ENCODE measurements at places on chromosomes 2 and 18.

DNA sequence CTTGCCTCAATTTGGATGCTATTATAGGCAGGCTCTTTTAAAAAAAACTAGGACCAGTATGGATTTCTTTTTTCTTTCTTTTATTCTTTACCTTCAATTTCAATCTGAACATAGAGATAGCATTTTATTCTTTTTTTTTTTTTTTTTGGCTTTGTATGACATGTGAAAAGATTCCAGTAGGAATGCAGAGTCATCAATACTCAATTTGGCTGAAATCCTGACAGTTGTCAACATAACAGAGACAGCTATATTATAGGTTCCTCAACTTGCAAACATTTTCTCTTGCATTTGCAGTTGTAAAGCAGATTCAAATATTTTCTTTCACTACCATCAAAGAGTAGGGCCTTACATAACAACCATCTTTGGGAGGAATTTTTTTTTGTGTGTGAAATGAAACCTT is 334.4 kb downstream of the LRP1B start:
- no peak for DNase-seq

DNA sequence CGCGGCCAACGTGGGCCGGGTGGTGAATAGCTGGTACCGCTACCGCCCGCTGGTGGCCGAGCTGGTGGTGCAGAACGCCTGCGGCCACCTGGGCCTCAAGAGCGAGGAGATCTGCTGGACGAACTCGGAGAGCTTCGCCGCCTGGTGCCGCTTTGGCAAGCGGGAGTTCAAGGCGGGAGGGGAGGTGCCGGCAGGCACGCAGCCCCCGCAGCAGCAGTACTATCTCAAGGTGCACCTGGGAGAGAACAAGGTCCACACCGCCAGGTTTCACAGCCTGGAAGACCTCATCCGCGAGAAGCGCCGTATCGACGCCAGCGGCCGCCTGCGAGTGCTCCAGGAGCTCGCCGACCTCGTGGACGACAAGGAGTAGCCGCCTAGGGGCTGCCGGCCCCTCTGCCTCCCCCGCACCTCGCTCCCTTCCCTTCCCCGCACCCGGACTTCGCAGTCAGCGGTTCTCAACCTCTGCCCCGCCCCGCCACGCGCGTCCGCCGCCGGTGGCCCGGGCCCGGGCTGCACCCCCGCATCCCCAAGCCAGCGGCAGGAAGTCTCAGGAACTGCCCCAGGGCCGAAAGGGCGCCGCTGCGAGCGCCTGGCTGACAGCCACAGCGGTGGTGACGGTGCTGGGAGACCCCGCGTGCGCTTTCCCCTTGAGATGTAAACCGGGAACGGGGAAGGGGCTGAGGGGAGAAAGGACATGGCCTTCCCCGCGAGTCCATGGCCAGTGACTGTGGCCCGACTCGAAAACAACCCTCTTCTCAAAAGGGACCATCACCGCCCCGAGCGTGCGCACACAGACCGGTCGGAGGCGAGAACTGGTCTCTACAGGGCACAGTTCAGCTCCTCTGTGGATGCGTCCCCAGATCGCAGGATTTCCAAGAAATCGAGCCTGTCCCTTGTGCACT is 2.2 kb downstream of the LRATD1 start:
- no peak for DNase-seq

DNA sequence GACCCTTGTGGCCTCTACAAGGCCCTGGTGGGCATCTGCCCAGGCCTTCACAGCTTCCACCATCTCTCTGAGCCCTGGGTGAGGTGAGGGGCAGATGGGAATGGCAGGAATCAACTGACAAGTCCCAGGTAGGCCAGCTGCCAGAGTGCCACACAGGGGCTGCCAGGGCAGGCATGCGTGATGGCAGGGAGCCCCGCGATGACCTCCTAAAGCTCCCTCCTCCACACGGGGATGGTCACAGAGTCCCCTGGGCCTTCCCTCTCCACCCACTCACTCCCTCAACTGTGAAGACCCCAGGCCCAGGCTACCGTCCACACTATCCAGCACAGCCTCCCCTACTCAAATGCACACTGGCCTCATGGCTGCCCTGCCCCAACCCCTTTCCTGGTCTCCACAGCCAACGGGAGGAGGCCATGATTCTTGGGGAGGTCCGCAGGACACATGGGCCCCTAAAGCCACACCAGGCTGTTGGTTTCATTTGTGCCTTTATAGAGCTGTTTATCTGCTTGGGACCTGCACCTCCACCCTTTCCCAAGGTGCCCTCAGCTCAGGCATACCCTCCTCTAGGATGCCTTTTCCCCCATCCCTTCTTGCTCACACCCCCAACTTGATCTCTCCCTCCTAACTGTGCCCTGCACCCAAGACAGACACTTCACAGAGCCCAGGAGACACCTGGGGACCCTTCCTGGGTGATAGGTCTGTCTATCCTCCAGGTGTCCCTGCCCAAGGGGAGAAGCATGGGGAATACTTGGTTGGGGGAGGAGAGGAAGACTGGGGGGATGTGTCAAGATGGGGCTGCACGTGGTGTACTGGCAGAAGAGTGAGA is 2.0 kb downstream of the PROC start:
- peak; percentile 51 for DNase-seq

GRCh38 chr2:29559578-29559977 is 361.8 kb downstream of the ALK start:
- no peak for DNase-seq

DNA sequence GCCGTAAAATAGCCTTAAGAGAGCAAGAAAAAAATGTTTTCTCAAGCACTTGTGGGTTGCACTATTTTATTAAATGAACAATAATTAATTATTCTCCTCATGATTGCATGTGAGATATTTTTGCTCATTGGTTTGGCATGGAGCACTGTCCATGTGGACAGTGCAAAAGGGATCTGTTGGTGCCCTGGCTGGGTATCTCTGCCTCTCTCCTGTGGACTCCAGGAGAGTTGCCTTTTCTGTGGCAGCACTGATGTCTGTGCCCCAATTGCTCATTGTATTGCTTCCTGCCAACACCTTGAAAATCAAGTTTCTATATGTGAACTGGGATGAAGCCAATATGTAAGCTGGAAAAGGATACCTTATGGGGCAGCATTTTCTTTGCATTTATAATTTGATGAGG is 131.7 kb downstream of the SETBP1 start:
- no peak for DNase-seq

DNA sequence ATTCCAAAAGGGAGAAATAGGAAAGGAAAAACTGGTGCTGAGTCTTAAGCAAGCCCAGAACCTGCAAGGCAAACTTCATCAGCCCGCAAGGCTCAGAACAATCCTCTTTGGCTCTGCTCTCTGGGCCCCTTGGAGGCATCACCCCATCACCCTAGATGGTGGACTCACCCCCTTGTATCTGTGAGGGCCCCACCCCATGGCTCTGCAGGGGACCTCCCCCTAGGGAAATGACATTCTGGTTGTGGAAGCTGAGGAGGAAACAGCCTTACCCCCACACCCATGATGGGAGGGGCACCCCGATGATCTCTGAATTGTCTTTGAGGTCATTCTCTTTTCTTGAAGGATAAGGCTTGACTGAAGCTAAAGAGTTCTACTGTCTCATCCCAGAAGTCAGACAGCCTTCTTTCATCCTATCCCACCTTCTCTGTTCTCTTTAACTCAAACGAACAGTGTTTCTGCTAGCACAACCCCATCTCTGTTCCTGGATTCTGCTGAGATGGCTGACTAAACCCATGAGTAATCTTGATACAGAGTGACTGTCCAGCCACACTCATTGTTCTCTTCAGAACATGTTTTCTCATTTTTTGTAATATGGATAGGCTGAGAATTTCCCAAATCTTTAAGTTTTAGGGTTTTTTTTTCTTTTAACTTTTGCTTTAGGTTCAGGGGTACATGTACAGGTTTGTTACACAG is 492.1 kb upstream of the MYT1L start:
- DNase-seq, result peak; percentile 17

- no peak for DNase-seq
Measured at GRCh38 chr2:62577994-62578781, 72.2 kb upstream of the TMEM17 start.

DNA sequence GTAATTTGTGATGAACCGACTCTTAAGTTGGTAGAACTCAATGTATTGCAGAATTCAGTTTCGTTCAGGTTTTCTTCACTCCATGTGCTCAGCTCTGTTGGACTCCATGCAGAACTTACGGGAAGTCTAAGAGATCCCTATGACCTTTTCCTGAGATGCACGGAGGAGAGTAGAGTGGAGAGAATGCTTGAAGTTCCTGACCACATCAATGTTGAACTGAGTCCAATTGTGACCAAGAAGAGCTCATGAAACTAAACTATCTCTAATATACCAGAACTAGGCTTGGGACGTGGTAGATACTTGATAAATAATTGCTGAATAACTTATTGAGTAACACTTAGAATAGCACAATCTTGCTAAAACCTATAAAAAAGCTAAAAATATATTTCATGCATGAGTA is 47.2 kb downstream of the TMEM178A start:
- DNase-seq, result no peak

GRCh38 chr2:220891405-220891804 is 680.7 kb downstream of the EPHA4 start:
- no peak for DNase-seq

- no peak for DNase-seq
Measured at GRCh38 chr2:207265869-207266268, 100.1 kb upstream of the KLF7 start.

DNA sequence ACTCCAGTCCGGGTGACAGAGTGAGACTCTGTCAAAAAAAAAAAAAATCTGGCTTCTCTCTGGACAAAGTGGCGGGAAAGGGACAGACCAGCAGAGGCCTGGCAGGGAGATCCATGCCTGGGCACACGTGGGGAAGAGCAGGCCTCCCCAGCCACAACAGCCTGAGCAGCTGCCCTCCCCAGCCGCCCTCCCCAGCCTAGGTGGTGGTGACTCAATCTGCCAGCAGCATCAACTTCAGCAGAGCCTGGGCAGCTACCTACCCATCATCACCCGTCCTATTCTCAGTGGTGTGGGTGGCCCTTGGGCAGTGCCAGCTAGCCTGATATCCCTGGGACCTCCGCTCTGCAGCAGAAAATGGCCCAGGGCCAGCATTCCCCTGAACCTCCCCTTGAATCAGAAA is 612.4 kb downstream of the FBXO15 start:
- no peak for DNase-seq

DNA sequence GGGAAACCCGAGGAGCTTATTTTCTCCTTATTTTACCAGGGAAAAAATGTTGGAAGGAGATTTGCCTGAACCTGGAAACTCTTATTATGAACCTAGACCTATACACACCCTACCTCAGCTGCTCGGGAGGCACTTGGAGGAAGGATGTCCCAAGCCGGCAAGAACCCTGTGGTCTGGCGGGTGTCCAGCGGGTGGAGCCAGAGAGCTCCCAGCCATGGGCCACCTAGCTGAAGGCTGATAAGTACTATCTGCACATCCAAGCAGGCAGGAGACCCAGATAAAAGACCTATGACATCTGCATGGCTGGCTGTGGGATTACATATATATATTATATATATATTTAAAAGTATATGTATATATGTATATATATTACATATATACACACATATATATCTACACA is 1.1 kb upstream of the SLC14A1 start:
- DNase-seq, result peak; percentile 87

GRCh38 chr2:20172273-20173055 is 52.5 kb downstream of the SDC1 start:
- no peak for DNase-seq

DNA sequence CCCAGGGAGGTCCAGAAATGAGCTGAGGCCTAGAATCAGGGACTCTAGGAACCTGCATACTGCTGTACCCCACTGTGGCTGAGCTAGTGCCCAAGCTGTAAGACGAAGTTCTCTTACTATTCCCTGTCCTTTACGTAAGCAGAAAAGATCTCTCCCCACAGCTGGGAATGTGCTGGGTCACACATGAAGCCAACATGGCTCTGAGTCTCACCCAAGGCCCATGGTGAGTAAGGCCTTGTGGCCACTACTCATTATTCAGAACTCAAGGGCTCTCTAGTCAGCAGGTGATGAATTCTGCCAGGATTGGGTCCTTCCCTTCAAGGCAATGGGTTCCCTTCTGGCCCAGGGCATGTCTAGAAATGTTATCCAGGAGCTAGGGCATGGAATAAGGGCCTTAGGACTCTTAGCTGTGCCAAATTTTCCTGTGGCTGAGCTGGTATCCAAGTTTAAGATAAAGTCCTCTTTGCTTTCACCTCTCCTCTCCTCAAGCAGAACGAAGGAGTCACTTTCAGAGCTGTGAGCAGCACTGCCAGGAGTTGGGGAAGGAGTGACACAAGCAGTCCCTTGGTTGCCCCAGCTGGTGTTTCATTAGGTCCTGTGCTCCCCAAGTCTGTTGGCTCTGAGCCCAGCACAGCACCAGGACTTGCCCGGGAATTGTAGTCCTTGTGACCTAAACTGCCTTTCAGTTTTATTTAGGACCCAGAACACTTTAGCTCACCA is 707.6 kb downstream of the SLC4A3 start:
- no peak for DNase-seq

DNA sequence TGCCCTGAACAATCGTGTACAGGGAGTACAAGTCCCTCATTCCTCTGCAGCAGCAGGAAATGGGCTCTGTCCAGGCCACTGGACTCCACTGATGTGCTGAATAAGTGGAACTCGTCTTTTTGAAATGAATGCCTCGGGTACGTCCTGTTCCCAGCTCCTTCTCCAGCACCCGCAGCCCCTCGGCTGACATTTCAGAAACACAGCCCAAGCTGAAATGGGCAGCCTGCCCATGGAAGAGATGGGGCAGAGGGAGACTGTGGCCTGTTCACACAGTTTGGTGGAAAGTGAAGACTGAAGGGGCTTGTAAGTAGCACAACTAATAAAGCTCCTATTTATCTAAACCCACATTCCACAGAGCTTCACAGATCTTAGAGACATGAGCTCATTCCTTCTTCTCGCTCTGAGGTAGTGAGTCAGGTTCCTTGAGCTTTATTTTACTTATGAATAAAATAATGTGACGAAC is 498.6 kb downstream of the TXNL1 start:
- no peak for DNase-seq

- DNase-seq, result no peak
Measured at GRCh38 chr2:109402180-109402579, 211.6 kb downstream of the SEPTIN10 start.

- DNase-seq, result no peak
Measured at GRCh38 chr2:240458900-240459391, 23.5 kb downstream of the GPC1 start.

DNA sequence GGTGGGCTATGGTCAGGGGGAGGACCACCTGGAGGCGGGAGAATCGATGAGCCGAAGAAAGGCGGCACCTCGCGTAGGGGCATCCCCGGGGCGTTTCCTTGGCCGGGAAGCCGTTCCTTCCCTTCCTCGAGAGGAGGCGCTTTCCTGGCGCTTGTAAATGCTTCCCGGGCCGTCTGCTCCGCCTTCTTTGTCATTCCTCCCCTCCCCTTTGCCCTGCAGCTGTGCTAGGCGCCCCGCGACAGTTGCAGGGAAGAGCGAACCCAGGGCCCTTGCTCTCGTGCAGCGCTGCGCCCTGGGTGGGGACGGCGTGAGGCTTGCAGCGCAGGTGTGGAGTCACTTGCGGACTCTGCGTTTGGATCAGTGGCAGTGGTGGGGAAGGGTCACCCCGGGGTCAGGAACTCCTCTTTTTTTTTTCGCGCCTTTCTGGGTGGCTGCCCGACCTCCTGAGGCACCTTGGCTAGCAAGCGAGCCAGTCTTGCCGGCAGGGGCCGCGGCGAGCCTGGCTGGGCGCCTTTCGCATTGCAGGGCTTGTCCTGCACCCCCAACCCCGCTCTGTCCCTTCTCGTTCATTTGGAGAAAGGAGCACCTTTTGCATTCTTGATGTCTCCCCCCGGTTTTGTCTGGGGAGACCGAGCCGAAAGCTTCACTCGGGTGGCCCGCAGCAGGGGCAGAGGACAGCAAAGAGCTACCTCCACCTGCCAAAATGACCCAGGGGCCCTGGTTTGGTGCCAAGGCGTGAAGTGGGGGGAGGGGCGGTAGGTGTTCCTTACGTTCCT is 858 bp downstream of the KCNS3 start:
- DNase-seq, result peak; percentile 57

- DNase-seq, result no peak
Measured at GRCh38 chr2:67652679-67653078, 255.5 kb downstream of the ETAA1 start.

Measured in activated CD8-positive, alpha-beta memory T cell treated with anti-CD3 and anti-CD28 coated beads for 24 hours (primary cell).